ENCODE measurements at places on chromosomes 6 and 20. TPM values are rescaled to one million over a fixed set of nuclear protein-coding genes. Genes with fewer than 3 reads are reported as not detected.

DNA sequence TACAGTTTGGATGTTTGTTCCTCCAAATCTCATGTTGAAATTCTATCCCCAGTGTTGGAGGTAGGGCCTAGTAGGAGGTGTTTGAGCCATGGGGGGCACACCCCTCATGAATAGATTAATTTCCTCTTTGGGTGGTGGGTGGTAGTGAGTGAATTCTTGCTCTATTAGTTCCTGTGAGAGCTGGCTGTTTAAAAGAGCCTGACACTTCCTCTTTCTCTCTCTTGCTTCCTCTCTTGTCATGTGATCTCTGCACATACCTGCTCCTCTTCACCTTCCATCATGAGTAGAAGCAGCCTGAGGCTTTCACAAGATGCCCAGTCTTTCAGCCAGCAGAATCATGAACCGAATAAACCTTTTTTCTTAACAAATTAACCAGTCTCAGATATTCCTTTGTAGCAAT lies 340.2 kb upstream of the CHD6 start:
- no peak for DNase-seq
- H3K27me3 ChIP-seq = no peaks in the 10 kb centered on the region
- no peak overlapping the region for H3K4me3 ChIP-seq
- H3K36me3 ChIP-seq = no peaks in the 10 kb centered on the region
- no peaks in the 10 kb centered on the region for H3K4me1 ChIP-seq

DNA sequence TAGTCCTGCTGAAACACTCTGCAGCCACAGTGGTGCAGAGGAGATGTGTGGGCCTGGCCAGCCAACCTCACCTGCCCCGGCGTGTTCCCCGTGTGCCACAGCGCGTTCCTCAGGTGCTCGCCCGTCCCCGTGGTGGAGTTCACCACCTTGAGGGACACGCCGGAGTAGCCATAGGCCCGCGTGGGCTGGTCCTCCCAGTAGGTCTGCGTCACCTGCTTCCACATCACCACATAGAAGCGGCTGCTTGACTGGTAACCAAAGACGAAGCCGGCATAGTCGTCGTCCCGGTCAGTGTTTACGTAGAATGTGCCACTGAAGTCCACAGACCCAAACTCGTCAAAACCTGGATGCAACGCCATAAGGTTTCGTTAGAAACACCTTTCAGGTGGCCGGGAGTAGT lies 31.5 kb downstream of the THBS2 start:
- no peak overlapping the region for H3K4me3 ChIP-seq
- H3K27me3 ChIP-seq = no peaks in the 10 kb centered on the region
- H3K4me1 ChIP-seq = peaks cover 2% of the 10 kb centered on the region
- DNase-seq = no peak
- H3K36me3 ChIP-seq = peaks cover 21% of the 10 kb centered on the region

GRCh38 chr20:57566803-57567459 lies 6.0 kb downstream of the PCK1 start:
- no peaks in the 10 kb centered on the region for H3K36me3 ChIP-seq
- no peak for DNase-seq
- no peaks in the 10 kb centered on the region for H3K4me1 ChIP-seq
- no peaks in the 10 kb centered on the region for H3K27me3 ChIP-seq

- no peak overlapping the region for H3K4me3 ChIP-seq
- no peak for DNase-seq
- H3K36me3 ChIP-seq = no peaks in the 10 kb centered on the region
- no peaks in the 10 kb centered on the region for H3K4me1 ChIP-seq
- peaks cover 3% of the 10 kb centered on the region for H3K27me3 ChIP-seq
These were observed 120.6 kb downstream of the GRM4 start for GRCh38 chr6:34025112-34025807.

GRCh38 chr20:54110041-54110440 lies 39.6 kb upstream of the BCAS1 start:
- no peaks in the 10 kb centered on the region for H3K36me3 ChIP-seq
- no peak overlapping the region for H3K4me3 ChIP-seq
- no peak overlapping the region for H3K27ac ChIP-seq
- no peaks in the 10 kb centered on the region for H3K4me1 ChIP-seq

- no peak overlapping the region for H3K27ac ChIP-seq
- peak; percentile 15 for DNase-seq
These were observed 157.3 kb downstream of the BTBD9 start for GRCh38 chr6:38482466-38482865.

DNA sequence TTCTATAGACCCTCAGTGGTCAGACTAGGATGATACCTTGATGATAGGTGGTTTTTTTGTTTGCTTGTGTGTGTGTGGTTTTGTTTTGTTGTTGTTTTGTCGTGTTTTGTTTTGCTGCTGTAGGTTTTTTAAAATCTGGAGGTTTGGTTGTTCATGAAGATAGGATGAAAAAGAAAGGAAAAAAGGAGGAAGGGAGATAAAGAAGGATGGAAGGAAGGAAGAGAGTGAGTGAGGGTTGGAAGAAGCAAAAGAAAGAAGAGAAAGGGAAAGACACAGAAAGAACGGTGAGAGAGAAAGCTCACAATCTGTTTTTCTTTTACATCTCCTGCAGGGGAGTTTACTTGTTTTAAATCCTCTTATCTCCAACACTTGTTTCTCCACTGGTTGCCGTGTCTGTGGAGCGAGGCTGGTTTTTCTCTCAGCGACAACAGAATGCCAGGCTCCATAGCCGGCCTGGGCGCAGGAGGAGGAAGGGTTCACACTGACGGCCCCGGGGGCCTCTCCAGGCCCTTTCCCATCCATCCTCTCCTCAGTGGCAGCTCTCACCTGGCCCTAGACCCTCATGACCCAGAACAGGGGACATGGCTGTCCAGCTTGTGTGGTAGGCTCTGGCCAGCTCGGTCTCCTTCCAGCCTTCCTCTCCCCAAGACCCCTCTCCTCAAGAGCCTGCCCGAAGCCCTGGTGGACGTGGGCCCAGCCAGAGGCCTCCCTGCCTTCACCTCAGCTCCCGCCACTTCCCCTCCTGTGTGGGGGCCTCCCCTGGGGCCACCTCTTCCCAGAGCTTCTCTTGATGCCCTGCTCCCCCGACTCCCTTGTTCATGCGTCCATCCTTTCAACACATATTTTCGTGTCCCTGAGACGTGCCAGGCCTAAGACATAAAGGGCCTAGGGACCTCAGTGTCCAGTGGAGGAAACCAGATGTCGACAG lies 168.4 kb downstream of the VEGFA start:
- H3K36me3 ChIP-seq = no peaks in the 10 kb centered on the region
- peaks cover 3% of the 10 kb centered on the region for H3K27me3 ChIP-seq
- no peak for DNase-seq
- no peak overlapping the region for H3K4me3 ChIP-seq

GRCh38 chr6:2733324-2733723 lies 17.4 kb downstream of the MYLK4 start:
- no peaks in the 10 kb centered on the region for H3K27me3 ChIP-seq
- no peaks in the 10 kb centered on the region for H3K36me3 ChIP-seq
- H3K27ac ChIP-seq = no peak overlapping the region
- H3K4me3 ChIP-seq = no peak overlapping the region
- H3K4me1 ChIP-seq = no peaks in the 10 kb centered on the region

- H3K4me1 ChIP-seq = no peaks in the 10 kb centered on the region
- H3K27ac ChIP-seq = no peak overlapping the region
- no peak for DNase-seq
These were observed 172.1 kb downstream of the PRL start for GRCh38 chr6:22124756-22125155.

- peak overlapping the region; percentile 29 for H3K27ac ChIP-seq
- H3K4me1 ChIP-seq = peaks cover 3% of the 10 kb centered on the region
- no peak overlapping the region for H3K4me3 ChIP-seq
- no peaks in the 10 kb centered on the region for H3K36me3 ChIP-seq
These were observed 256.5 kb upstream of the RREB1 start for GRCh38 chr6:6851059-6851948.

DNA sequence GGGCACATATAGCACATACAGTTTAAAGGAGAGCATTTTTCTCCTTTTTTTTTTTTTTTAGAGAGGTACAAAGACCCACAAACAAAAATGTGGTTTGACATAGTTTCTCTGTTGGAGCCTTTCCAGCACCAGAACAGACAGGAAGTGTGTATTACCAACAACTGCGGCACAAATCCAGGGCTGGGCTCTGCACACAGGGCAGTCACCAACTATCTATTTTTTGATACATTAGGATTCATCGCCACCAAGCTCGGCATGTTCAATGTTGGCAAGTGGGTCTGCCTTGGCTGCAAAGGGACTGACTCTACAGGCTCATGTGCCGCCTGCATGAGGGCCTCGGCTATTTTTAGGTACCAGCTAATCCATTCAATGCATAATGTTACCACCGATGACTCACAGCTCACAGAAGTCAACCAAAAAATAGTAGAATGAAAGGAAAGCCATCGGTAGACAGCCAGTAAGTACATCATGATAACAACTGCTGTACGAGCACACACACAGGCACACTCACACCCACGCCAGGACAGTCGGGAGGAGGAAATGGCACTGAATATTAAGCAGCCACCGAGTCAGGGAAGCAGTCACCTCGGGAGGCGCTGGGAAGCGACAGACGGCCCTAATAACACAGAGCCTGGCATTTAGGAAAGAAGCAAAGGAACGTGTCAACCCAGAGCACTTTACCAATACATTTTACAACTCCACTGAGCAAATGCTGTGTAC lies 81.6 kb downstream of the GMPR start:
- peaks cover 45% of the 10 kb centered on the region for H3K4me1 ChIP-seq
- DNase-seq = peak; percentile 98
- H3K36me3 ChIP-seq = no peaks in the 10 kb centered on the region

- peaks cover 3% of the 10 kb centered on the region for H3K4me1 ChIP-seq
- no peak for DNase-seq
- H3K27ac ChIP-seq = no peak overlapping the region
- no peak overlapping the region for H3K4me3 ChIP-seq
- H3K27me3 ChIP-seq = no peaks in the 10 kb centered on the region
These were observed 41.2 kb downstream of the XRN2 start for GRCh38 chr20:21344206-21344900.

DNA sequence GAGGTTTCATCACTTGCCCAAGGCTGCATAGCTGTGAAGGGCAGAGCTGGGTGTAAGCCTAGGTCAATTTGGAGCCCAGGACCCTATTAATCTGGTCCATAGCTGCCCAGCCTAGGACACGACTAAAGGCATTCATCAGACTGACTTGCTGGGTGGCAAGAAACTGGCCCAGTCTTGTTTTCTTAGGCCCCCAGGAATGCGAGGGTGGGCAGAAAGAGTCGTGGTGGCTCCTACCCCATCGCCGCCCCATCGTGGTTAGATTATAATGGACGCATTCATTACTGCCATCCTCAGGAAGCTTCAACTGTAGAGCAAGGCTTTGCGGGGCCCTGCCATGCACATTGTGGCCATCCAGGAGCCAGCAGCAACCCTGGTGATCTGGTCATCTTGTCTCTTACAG lies 16.1 kb downstream of the DYNLRB1 start:
- peaks cover 39% of the 10 kb centered on the region for H3K36me3 ChIP-seq
- H3K27ac ChIP-seq = no peak overlapping the region
- no peak overlapping the region for H3K4me3 ChIP-seq
- no peaks in the 10 kb centered on the region for H3K4me1 ChIP-seq
- H3K27me3 ChIP-seq = no peaks in the 10 kb centered on the region

GRCh38 chr20:60573003-60573680 lies 614.9 kb downstream of the CDH26 start:
- no peaks in the 10 kb centered on the region for H3K27me3 ChIP-seq
- no peaks in the 10 kb centered on the region for H3K36me3 ChIP-seq
- peak; percentile 9 for DNase-seq
- no peak overlapping the region for H3K4me3 ChIP-seq
- H3K27ac ChIP-seq = no peak overlapping the region

DNA sequence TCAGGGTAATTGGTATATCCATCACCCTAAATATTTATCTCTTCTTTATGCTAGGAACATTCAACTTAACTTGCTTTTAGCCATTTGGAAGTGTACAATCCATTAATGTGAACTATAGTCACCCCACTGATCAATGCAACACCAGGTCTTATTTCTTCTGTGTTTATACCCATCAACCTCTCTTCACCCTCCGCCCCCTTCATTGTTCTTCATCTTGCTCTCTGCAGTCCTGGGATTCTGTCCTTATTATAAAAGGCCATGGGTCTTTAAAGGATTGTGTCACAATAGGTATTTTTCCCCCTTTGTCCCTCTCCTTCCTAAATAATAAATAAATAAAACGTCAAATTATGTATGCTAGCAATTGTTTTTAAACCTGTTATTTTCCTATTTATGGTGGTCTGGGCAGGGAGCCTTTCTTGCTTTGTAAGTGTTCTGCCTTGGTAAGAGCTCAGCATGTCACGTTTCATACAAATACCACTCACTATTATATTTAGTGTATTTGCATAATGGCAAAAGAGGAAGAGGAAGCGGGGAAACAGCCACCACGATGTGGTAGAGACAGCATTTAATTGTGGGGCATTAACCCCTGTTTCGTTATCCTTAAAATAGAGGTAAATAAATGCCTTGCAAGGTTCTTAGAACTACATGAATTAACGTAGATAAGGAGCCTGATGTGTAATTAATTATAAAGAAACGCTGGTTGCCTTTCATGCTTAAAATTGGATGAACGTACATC lies 1.9 kb downstream of the ABRACL start:
- no peak overlapping the region for H3K4me3 ChIP-seq
- H3K27me3 ChIP-seq = no peaks in the 10 kb centered on the region
- no peak for DNase-seq
- H3K27ac ChIP-seq = no peak overlapping the region
- H3K4me1 ChIP-seq = no peaks in the 10 kb centered on the region
- no peaks in the 10 kb centered on the region for H3K36me3 ChIP-seq

The KIAA1586 gene
- 7.8 TPM for polyA plus RNA-seq

The CTNNBL1 gene
- 39.1 TPM for polyA plus RNA-seq

The DPPA5 gene
- polyA plus RNA-seq = not detected

The NHLRC1 gene
- polyA plus RNA-seq = 1.1 TPM

The SIRPG gene
- not detected for polyA plus RNA-seq

The HEY2 gene
- polyA plus RNA-seq = not detected

The CRISP2 gene
- not detected for polyA plus RNA-seq

The KIAA1755 gene
- 1.4 TPM for polyA plus RNA-seq

The TP53TG5 gene
- polyA plus RNA-seq = 0.14 TPM

The HLA-DQA1 gene
- 0.10 TPM for polyA plus RNA-seq

The CYP24A1 gene
- polyA plus RNA-seq = not detected

The CGA gene
- 0.18 TPM for polyA plus RNA-seq

The MCHR2 gene
- not detected for polyA plus RNA-seq

The WASF1 gene
- polyA plus RNA-seq = 37.7 TPM

The GFOD1 gene
- 11.2 TPM for polyA plus RNA-seq
